Psoas muscle (tissue), 8 donors: ENCODE measurements at places on chromosomes 2 and 18.

GRCh38 chr2:134537121-134537520, 181.7 kb downstream of the TMEM163 start:
- DNase-seq: no peak

DNA sequence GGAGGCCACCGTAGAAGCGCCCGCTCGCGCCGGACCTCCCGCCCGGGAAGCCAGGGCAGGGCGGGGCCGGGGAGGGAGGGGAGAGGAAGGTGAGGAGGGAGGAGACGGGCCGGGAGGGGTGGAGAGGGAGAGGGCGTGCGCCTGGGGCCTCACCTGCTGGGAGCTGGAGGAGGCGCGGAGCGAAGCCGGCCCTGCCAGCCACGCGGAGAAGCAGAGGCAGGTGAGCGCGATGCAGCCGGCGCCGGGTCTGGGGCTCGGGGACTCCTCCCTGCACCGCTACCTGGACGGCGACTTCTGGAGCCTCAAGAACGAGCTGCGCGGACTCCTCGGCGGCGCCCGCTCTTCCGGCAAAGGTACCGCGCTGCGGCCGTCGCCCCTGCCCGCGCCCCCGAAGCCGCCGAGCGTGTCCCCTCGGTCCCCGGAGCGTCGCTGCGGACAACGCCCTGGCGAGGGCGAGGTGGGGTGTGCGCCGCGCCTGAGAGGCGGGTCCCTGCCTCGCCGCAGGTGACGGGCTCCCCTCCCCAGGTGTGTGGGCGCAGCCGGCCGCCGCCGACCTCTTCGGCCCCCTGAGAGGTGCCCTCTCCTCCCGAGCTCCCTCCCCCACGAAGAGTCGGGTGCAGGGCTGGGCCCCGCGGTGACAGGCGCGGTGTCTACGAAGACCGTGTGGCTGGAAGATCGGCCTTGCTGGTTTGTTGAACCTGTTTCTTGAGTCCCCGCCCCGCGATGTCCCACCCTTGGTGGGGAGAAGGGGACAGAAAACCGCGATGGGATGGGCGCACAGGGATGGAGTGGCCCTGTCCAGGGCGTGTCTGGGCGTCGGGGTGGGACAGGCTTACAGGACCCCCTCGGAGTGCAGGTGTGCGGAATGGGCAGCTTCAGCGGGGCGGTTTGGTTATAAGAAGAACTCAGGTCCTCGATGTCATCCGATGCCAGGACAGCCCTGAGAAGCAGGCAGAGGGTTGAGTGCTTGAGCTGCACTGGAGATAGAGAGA, at the start of gene ACOXL:
Gene ACOXL, plus strand, starts transcription at position 152 of the 992 bp plus-strand sequence. CDS start 35,817 bp downstream, outside the sequence.
- DNase-seq: no peak

GRCh38 chr18:45110577-45111501, 430.2 kb downstream of the SETBP1 start:
- peak; percentile 69 for DNase-seq

GRCh38 chr2:177171418-177171865, 41.2 kb upstream of the HNRNPA3 start:
- DNase-seq: no peak

- DNase-seq: no peak
Observed at GRCh38 chr2:223772363-223772762, 65.0 kb downstream of the AP1S3 start.

- DNase-seq: no peak
Observed at GRCh38 chr2:218566296-218566695, 1.9 kb downstream of the USP37 start.

- DNase-seq: peak; percentile 61
Observed at GRCh38 chr18:33440060-33441043, at the start of gene CCDC178. Gene CCDC178, minus strand, starts transcription at chr18:33440721. Its CDS starts 28,633 bp downstream, at chr18:33412088.

DNA sequence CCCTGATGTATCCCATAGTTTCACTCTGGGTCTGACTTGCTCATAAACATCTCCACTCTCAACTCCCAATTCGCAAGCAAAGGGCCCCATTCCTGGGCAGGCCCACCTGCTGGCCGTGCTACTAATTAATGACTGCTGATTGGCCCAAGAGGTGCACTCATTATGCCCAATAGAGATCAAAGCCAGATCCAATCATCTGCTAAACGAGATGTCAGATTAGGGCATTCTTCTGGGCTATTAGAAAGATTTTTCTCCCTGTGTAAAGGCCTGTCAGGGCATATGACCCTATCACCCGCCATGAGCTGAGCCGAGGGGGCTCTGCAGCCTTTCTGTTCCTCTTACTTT, 103.4 kb upstream of the HAAO start:
- no peak for DNase-seq

DNA sequence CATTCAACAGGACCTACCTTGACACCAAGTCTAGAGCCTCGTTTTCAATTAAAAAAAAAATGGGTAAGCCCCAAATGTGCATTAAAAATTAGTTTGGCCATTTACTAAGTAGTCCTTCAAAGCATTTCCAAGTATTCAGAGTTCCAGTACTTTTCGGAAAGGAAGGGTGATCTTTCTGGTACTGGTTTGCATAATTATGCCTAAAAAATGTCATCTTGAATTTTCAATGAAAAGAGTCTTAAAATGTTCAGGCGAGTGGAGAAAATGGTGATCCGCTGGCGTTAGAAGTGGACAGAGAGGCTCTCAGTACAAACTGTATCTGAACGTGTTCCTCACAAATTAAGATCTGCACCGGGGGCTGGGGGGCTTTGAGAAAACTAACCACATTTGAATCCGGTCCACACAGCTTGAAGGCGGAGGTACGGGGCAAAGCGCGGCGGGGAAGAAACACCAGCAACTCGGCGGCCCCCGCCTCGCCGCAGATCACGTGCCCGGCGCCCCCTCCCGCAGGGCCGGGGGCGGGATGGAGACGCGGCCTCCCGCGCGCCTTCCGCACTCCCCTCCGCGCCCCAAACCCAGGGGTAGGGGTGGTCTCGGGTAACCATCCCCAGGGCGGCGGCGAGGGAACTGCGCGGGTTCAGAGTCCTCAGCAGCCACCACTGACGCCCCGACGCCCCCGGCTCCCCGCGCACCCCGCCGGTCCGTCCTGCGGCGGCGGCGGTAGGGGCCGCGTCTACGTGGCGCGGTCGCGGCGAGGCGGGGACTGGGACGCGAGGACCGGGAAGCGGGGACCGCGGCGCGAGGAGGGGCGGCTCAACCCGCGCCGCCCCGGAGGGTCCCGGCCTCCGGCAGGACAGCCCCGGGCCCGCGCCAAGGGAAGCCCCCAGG, 564 bp downstream of the LPIN2 start:
- DNase-seq: peak; percentile 50

GRCh38 chr18:24270937-24271380, 126.7 kb downstream of the OSBPL1A start:
- no peak for DNase-seq

DNA sequence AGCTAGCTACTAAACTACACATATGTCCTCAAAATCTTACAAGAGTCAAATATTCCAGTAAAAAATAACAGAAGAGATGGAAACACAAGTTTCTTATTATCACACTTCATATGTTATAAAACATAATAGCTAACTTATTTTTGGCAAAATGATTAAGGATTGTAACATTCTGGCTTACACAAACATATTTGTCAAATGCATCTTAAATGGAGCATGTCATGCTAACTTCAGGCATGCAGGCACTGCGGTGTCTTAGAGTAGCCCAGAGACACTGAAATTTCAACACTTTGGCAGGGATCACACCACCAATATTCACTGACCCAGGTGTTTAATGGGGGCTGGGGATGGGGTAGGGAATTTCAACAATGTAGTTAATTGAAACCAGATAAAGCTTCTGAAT, 51.6 kb downstream of the LDAH start:
- DNase-seq: no peak

DNA sequence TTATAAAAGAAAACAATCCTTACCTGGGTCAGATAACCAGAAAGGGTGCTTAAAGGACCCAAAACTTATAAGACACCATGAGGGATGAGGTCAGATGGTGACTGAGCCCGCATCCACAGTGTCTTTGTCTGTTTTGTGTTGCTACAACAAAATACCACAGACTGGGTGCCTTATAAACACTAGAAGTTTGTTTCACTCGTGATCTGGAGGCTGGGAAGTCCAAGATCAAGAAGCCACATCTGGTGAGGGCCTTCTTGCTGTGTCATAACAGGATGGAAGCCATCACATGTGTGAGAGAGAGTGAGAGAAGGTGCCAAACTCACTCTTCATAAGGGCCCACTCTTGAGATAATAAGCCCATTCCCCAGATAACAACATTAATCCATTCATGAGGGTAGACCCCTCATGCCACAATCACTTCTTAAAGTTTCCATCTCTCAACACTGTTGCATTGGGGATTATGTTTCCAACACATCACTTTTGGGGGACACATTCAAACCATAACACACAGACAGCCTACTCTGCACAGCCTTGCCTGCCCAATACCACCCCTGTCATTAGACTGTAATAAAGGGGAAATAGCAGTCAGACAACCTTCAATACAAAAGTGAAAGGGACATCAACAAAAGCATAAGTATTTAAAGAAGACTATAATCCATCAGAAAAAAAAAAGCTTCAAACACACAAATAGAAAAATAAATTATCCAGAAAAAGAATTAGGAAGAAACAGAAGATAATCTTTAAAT, 249.8 kb downstream of the ANAPC1 start:
- DNase-seq: no peak

GRCh38 chr2:237819231-237819630, 20.7 kb downstream of the RBM44 start:
- no peak for DNase-seq

DNA sequence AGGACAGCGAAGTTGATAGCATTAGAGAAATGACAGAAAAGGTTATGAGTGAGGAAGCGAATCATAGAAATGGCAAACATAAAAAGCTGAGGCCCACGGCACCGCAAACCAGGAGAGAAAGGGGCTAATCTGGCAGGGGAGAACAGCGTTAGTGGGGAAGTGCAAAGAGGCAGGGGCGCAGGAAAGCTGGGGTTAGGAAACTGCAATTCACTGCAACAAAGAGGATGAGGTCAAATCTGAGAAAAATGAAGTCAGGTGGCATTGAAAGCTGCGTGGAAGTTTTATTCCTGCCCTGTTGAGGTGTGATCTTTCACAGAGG, 653 bp upstream of the ABI2 start:
- no peak for DNase-seq

GRCh38 chr2:233353769-233354499, at the start of gene DGKD:
Gene DGKD, plus strand, starts transcription at chr2:233354494. Its CDS starts 25 bp downstream, at chr2:233354519.
- DNase-seq: peak; percentile 82

DNA sequence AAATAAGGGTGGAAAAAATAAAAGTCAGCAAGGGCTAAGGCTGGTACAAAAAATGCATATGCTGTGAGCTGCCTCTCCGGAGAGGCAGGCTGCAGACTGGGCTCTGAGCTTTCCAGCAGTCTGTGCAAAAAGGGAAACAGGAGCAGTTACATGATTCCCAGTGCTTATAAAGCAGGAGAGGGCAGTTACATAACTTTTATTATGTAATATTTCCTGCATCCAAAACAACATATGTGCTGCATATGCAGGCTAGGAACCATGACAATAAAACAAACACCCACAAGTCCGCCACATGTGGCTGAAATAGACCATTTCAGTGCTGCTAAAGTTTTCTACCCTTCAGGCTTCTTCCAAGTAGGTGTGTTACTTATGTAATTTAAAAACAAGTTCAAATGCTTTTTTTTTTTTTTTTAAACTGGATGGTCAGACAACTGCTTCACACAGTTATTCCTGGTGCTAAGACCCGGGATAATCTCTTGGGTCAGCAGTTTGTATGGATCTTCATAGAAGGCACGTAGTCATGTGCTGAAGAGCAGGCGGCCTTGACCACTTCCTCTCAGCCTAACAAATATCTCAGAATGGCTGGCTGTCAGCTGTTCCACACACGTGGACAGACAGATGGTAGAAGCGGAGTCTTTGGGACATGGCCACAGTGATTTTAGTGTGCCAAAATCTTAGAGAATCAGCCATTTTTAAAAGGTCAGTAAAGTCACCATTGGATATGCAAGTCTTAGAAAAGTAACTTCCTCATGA, 43.5 kb downstream of the ARMC9 start:
- DNase-seq: no peak

DNA sequence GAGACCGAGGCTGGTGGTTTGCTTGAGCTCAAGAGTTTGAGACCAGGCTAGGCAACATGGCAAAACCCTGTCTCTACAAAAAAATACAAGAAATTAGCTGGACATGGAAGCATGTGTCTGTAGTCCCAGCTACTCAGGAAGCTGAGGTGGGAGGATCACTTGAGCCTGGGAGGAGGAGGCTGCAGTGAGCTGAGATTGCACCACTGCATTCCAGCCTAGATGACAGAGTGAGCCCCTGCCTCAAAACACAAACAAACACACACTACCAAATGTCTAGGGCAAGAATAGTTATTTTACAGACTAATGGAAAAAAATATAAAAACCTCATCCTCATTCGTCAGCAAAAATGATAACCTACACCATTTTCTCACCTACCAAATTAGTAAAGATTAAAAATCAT, 15.3 kb downstream of the BUB1 start:
- no peak for DNase-seq

- DNase-seq: no peak
Observed at GRCh38 chr2:29295845-29296244, 180.6 kb downstream of the CLIP4 start.

GRCh38 chr2:120501591-120501990, 155.7 kb downstream of the INHBB start:
- no peak for DNase-seq

- peak; percentile 84 for DNase-seq
Observed at GRCh38 chr2:44044281-44044720, 48.5 kb upstream of the LRPPRC start.

DNA sequence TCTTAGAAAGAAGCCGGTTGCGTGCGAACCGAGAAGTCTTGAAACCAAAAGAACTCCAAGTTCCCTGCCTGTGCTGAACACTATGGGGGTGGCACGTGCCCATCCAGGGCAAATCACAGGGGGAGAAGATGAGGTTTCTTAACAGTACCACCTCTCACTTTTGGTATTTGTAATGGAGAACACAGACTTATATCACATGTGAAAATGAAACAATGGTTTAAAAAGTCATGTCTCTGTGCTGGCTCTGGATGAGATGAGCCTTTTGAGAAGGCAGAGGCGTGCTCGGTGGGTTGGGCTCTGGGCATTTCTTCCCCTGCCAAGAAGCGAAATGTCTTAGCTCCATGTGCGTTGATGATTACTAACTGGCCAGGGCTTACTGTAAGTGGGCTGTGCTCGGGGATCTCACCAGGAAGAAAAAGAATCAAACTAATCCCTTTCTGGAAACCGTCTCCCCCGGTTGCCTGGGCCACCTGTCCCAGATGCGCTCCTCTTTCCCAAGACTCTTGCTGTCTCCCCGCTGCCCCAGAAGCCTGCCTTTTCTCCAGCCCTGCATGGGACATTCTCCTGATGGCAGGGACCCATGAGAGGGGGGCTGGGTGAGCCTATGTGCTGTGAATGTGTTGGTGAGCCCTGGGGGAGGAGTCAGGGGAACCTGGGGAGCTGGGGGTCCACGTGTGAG, 252.9 kb downstream of the PRKCE start:
- no peak for DNase-seq
